IPS-NIHi11 (cell line): ENCODE measurements at places on chromosomes 3 and 15.

DNA sequence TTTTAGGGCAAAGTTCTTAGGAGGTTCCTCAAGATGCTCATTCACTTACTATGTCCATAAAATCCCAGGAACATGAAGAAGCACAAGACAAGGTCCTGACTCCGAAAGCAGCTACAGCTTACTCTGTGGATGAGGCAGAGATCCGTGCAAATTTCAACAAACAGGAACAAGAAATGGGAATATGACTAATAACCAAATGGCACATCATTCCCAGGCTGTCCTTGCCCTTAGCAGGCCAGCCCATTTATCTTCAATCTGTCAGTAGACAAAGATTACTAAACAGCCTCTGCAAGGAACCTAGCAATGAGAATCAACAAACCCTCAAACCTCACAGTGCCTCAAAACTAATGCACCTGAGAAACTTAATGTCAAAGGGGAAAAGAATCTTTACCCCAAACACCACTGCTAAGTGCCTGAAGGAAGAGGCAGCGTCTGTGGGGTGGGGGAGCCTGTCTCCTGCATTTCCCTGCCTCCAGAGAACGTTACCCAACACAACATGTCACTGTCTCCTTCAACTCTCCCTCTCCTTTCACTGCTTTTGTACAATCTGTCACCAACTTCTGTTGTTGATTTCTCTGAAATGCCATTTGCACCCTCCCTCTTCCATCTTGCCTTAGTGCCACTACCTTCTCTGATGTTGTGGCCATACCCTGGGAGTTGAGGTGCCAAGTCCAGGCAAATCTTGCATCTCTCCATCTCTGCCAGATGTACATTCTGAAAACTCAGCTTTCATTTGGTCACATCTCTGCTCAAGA, 4.8 kb downstream of the TNFAIP8L3 start:
- no peak for DNase-seq

DNA sequence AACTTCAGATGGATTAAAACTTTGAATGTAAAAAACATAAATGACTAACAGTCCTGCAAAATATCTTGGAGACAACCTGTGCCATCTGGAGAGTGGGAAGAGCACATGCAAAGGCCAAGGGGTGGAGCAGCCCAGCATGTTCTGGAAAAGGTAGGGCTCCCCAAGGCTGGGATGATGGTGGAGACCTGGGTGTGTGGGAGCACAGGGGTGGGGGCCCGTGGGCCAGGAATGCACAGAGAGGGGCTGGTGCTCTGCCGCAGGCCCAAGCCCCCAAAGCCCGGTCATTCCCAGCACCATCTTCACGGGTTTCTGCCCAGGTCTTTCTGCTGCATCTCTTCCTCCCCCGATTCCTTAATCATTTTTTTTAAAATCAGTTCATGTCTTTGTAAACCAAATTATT, 9.7 kb upstream of the GATA2 start:
- no peak for DNase-seq

DNA sequence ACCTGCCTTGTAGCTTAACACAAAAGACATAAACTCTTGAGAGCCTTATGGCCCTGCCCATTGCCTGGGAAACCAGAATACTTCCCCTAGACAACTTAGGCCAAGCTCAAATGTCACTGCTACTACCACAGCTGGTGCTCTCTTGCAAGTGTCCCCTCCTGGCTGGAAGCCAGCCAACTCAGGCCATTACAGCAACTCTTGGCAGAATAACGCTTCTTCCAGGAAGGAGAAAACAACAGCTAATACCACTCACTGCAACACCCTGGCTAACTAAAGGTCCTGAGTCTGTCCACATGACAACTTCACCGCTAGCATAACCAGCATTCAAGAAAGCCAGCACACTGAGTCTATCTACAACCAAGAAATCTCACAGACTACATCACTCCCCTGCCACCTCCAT, 5.1 kb upstream of the B4GALT4 start:
- DNase-seq = no peak

GRCh38 chr15:66294932-66295235, 1.5 kb downstream of the DIS3L start:
- no peak for DNase-seq

DNA sequence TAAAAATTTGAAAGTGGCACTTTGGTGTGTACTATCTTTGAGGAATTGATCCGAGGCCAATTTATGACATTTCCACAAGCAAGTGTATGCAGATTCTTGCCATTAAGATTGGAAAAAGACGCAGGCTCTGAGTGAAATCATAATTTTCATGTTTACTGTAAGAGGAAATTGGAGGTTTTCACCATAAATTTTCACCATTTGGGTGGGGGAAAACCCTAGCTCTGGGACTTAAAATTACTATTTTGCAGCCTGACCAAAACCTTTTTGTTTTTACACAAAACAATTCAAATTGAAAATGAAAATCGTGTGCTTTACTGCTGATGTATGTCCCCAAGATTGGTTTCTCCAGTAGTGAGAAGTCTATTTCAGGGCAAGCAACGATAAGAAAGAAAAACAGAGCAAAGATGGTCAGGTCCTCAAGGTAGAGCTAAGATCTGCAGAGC, 282.6 kb downstream of the FOXP1 start:
- DNase-seq = no peak

DNA sequence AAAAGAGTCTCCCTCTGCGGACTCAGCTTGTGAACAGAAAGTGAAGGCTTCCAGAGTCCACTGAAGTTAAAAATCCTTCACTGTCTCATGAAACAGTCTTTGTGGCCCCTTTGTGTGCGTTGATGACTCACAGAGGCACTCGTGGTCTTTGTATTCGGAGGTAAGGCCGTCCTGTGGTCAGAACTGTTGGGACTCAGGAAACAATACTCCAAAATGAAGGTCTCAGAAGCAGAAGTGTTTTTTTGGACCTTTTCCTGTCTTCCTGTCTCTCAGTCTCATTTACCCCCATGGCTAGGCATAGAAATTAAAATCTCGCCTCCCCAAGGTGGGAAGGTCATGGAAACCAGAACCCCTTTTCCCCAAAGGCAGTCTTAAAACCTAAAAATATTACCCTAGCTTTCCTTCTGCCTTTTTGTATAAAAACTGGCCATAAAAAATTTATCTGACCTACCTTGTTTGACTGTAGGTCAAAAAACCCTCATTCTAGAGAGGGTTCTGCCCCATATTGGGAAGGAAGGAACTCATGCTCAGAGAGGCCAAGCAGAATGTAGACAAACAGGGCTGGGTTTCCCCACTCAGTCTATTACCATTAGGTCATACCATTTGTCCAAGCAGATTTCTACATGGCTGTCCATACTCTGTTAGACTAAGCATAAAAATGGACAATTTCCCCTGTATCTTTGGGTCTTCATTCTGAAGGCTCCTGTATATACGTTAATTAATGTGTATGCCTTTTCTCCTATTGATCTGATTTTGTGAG, 19.1 kb upstream of the EPB42 start:
- no peak for DNase-seq

DNA sequence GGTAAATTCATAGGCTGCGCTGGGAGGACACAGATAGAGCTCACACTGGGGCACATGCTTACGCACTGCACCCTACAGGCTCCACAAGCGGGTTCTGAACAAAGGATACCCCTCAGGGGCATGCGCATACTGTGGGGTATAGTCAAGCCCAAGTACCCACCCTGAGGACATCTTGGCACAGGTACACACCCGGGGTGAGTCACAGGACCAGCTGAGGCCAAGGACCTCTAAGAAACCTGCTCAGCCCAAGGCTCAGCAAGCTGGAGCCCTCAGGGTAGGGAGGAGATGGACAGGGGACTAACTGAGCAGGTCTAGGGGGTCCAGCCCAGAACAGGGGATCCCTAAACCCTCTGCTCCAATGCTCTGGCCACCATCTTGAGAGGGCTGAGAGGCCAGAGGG, 3.3 kb downstream of the SHISA5 start:
- DNase-seq = peak; percentile 3

- DNase-seq = peak; percentile 81
These were observed 38.7 kb downstream of the GUCA1C start for GRCh38 chr3:108914774-108915641.

- DNase-seq = no peak
These were observed 405.0 kb upstream of the IL12A start for GRCh38 chr3:159583662-159584061.

DNA sequence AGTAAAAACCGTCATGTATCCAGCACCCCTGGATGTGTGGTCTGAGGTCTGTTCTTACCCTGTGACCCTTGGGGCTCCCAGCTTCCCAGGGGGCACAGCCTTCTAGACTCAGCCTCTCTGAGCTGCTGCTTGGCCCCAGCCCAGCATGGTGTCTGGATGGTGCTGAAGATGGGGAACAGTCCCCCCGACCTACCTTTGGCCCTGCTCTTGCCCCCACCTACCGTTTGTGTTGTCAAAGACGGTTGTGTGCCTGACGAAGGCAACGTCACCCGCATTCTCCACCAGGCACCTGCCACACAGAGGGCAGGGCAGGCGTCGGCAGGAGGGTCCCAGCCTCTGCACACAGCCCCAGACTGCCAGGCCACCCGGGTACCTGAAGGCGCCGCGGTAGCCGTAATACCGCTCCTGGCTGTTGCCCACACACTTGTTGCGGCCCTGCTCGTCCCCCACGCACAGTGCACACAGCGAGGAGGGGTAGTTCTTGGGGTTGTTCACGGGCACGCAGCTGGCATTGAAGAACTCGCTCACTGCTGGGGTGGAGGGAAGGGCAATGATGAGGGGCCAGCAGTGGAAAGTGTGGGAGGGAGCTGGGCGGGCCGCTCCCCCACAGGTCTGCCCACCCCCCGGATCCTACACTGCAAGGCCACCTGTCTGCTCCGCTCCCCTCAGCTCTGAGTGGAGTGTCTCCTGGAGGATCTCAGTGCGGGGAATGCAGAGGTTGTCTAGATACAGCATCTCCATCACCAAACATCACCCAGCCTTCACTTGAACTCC, 21.0 kb downstream of the MELTF start:
- DNase-seq = no peak

- no peak for DNase-seq
These were observed 292.6 kb downstream of the NFKBIZ start for GRCh38 chr3:102141928-102142239.

- DNase-seq = no peak
These were observed 98.5 kb upstream of the SLC25A36 start for GRCh38 chr3:140842984-140843649.

- DNase-seq = no peak
These were observed 394.2 kb upstream of the EPHA3 start for GRCh38 chr3:88713233-88713691.

- DNase-seq = no peak
These were observed 54.5 kb downstream of the MRPS25 start for GRCh38 chr3:15010664-15011063.

DNA sequence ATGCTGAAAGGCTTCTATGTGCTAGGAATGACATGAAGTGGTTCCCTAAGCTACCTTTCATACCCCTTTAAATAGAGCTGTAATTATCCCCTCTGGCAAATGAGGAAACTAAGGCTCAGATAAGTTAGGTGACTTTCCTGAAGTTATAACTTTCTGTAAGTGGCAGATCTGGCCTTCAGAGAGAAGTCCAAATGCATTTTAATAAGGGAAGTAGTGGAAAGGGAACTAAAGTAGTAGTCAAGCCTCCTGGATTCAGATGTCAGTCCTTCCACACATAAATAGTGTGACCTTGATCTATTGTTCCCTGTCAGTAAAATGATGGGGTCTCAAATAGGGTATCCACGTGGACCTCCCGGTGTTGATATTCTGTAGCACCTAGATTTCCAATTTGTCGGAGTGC, 277.7 kb downstream of the EDEM1 start:
- DNase-seq = no peak

GRCh38 chr3:5294356-5294755, 106.8 kb downstream of the EDEM1 start:
- no peak for DNase-seq

GRCh38 chr15:36106640-36107335, 472.6 kb upstream of the CDIN1 start:
- DNase-seq = no peak

GRCh38 chr15:85474700-85475316, 94.4 kb downstream of the AKAP13 start:
- no peak for DNase-seq

GRCh38 chr3:197224034-197224444, 74.4 kb downstream of the DLG1 start:
- peak; percentile 47 for DNase-seq

GRCh38 chr3:195451373-195452015, 8.7 kb upstream of the ACAP2 start:
- DNase-seq = peak; percentile 45

- no peak for DNase-seq
These were observed 128.4 kb upstream of the TMC3 start for GRCh38 chr15:81502439-81502838.

DNA sequence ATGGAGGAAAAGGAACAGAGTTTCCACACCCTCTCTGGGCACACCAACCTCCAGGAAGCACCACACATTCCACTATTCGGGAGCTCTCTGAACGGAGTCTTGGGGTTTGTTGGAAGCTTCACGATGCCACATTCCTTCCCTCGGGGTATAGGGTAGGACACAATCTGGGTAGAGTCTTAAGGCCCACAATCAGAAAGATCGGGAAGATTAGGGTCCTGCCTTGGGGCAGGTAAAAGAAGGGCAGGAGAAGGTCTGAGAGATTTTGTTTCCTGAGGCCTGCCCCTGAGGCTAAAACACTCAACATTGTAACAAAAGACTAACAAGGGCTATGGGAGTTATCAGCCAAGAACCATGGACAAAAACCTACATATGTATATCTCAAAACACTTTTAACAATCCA, 89.2 kb upstream of the RAP2B start:
- DNase-seq = no peak

DNA sequence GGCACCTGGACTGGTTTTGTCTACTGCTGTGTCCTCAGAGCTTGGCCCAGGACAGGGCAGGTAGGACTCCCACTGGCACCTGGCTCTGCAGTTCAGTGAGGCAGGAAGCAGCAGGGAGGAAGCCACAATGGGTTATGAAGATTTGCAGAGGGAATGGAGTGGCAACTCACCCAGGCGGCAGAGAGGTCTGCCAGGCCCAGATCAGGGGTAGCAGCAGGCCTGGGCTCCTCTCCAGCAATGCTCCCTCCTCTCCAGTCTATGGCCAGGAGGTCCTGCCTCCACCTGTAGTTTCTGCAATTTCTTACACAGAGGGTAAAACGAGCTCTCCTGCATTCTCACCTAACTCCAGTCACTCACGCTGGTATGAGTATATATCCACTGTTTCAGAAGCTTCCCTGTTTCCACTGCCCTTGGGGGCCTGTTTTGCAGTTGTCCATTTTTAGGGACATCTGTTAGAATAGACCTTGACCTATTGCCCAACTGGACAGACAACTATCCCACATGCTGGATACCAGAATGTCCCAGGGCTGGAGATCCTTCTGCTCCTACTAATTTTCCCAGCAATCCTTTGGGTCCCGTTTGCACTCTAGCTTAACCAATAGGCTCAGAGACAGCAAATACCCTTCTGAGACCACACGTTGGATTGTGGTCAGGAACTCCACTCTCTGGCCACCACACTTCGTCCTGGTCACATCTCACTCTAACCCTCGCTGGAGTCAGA, 35.2 kb downstream of the HMCES start:
- DNase-seq = no peak

DNA sequence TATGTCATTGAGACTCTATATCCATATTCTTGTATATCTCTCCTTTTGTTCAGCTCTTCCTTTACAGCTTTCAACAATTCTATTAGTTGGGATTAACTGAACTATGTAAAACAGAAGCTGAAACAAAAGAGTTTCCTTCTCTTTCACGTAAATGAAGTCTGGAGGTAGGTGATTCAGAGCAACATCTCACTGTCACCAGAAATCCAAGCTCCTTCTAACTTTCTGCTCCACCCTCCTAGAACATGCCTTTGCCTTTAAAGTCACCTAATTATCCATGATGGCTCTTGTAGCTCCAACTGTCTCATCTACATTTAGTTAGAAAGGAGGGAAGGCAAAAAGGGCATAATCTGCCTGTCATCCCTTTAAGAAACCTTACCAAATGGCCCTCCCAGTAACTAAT, 458.2 kb upstream of the MDFIC2 start:
- DNase-seq = no peak
